ENCODE measurements at places on chromosomes 1 and 21.

DNA sequence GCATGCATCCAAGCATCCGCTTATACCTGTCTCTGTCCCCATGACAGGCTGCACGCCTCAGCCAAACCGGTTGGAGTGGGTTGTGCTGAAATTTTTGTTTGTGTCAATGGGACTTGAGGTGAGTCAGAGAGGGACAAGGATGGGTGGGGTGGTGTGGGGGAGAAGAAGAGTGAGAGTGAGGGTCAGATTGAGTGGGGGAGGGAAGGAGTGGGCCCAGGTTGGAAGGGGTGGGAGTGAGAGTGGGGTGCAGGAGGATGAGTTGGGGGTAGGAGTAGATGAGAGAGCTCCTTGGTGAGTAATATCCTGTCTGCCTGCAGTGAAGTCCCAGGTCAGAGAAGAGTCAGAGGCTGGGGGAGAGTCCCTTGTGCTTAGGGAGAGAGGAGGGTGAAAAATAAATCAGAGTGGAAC is 3.3 kb upstream of the NECTIN4 start:
- no peak for DNase-seq

- DNase-seq, result no peak
These were observed 57.8 kb downstream of the SIK1 start for GRCh38 chr21:43369124-43369523.

- DNase-seq, result peak; percentile 88
These were observed 5.3 kb downstream of the FCRLB start for GRCh38 chr1:161726473-161727255.

DNA sequence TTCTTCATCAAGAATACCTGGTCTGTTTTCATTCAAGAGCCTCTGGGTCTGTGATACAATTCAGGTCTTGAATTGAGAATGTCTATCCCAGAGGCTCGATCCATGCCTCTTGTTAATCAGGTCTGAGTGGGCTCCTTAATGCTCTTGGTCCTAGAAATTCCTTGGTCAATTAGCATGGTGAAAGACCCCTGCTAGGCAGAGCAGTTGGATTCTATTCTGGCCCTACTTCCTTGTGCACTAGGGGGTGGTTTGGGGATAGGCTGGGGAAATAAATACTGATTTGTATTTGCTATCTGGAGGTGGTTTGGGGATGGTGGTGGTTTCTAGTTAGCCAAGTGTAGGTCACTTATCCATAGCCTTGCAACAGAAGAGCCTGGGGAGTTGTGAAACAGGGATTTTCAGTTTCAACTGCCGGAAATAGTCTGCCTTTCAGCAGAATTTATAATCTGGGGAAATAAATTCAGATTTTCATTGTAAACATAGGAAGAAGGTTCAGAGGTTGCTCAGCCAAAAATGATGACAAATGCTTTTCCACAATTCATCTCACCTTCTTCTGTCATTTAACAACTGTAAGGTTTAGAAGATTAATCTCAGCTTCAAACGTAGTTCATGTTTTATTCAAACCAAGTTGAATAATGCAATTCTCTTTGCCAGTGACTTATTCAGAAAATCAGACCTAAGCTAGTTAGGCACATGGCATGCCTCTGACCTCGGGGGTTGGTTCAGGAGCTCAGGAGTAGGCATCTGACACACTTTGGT is 22.2 kb upstream of the SCAF4 start:
- no peak for DNase-seq

DNA sequence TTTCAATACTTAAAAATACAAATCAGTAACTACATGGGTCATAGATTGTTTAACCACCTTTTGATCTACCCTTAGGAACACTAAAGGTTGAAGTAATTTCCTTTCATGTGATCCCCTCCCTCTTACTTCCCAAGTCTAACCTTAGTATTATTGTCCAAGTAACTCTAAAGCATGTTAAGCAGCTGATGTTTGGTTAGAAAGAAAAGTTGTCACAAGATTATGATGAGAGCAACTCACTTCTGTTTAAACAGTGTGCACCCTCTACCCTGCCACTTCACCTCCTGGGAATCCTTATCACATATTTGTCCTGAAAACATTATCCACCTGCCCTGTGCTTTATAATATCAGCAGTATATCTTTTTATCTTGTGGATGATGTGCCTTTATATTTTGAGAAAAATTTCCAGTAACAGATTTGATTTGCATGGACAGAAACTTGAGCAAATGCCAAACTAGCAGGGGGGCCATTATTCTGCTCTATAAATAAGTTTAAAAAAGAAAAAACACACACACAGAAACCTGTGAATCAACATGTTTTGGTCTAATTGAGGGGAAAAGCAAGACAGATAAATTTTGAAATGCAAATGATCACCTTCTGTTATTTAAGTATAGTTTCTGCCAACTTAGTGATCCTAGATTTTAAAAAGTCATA is 194.3 kb downstream of the RPS6KC1 start:
- no peak for DNase-seq

DNA sequence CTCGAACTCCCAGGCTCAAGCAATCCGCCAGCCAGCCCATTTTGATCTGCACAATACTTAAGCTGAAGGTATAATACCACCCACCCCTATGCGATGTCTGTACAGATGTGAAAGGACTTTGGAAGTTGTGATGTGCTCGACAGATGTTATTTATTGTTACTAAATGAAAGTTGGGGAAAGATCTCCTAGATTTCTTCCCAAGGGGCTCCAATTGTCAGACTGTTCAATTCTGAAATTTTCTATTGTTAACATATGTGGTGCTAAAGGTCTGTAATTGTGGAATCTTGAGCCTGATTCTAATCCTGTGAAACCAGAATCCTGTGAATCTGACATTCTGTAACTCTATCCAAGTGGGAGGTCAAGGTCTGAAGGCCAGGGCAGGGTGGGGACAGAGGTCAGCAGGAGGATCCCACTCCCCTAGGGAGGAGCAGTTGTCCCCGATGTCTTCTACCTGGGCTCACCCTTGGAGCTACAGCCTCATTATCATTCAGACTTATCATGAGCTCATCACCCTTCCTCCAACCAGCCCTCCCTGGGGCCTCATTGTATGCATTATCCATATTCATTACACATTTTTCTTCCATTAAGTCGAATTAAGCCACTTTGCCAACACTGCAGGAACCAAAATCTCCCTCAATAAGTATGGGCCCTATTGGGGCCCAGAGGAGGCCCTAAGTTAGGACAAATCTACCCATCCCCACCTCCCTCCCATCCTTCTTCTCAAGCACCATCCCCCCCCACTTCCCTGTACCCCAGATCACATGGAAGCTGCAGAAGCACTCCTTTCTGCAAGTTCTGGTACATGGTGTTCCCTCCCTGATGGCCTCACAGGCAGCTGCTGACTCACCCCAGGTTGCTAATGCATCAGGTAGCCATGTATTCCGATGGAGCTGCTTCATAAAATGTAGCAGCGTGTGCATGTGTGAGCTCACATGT is 32.3 kb downstream of the SHISAL2A start:
- no peak for DNase-seq

GRCh38 chr21:45364468-45365185 is 40.3 kb upstream of the COL18A1 start:
- DNase-seq, result no peak

GRCh38 chr1:107342316-107342715 is 201.5 kb downstream of the NTNG1 start:
- DNase-seq, result no peak

- no peak for DNase-seq
These were observed 297.7 kb downstream of the PTPRC start for GRCh38 chr1:198936371-198937083.

DNA sequence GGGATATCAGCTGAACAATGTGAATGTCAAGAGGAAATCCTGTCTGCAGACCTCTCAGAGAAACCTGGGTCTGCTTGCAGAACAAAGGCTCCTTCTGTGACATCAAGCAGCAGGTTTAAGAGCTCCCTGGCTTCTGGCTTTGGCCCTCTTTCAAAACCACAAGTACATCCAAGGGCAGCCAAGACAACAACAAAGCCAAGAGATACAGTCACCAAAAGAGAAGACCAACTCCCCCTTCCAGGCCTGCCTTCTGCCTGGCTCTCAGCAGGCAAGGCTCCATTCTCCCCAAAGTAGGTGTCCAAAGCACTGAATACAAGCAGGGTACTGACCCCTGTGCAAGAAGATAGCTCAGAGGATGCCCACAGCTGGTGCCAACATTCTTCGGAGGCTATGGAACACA is 11.5 kb downstream of the BCAR3 start:
- no peak for DNase-seq

- DNase-seq, result no peak
These were observed 124.7 kb downstream of the TYW3 start for GRCh38 chr1:74857676-74858075.

- DNase-seq, result no peak
These were observed 50.7 kb upstream of the RHOU start for GRCh38 chr1:228684607-228685006.

DNA sequence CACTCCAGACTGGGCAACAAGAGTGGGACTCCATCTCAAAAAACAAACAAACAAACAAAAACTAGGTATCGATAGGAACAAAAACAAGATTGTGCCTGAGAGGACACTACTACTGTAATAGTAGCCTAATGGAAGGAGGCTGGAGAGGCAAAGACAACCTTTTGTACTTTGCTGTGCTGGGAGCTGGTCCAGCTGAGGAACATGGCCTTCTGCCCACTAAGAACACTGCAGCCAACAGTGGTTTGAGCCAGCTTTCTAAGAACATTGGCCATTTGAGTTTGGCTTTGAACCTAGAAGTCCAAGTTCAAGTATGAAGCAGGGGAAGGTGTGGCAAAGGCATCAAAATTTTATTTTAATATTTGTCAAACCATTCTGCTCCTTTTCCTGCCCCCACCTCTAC is 22.7 kb upstream of the RGS8 start:
- DNase-seq, result no peak

GRCh38 chr1:78622548-78622947 is 2.3 kb downstream of the IFI44L start:
- no peak for DNase-seq

DNA sequence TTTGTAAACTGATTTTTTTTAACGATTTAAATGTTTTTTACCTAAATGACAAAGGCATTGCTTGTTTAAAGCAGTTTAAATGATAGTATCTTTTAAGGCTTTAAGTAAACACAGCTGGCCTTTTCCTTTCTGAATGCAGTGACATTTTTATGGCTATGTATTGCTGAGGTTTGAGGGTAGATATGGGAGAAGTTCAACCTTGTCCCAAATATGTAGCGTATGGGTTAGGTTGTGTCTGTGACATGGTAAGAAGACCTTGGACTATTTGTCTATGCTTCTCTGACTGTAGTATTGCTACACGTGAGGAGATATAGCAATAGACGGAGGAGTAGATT is 32.5 kb downstream of the PKNOX1 start:
- no peak for DNase-seq

DNA sequence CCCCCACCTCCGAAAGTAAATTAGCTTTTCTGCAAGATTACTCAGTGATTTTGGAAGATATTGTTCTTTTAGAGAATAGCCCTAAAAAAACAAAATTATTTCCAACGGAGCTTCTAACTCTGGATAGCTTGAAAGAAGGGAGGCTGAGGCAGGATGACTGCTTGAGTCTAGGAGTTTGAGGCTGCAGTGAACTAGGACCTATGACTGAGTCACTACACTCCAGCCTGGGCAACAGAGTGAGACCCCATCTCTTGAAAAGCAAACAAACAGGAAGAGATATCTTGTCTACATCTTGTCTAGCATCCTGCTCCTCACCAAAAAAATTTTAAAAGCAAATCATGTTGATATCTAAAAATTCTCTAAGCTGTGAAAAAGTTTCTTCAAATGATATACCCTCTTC is 42.2 kb upstream of the CPLANE2 start:
- DNase-seq, result no peak

- no peak for DNase-seq
These were observed 66.3 kb upstream of the NTPCR start for GRCh38 chr1:232883992-232884661.

- no peak for DNase-seq
These were observed 78.0 kb downstream of the LBR start for GRCh38 chr1:225349826-225350225.

DNA sequence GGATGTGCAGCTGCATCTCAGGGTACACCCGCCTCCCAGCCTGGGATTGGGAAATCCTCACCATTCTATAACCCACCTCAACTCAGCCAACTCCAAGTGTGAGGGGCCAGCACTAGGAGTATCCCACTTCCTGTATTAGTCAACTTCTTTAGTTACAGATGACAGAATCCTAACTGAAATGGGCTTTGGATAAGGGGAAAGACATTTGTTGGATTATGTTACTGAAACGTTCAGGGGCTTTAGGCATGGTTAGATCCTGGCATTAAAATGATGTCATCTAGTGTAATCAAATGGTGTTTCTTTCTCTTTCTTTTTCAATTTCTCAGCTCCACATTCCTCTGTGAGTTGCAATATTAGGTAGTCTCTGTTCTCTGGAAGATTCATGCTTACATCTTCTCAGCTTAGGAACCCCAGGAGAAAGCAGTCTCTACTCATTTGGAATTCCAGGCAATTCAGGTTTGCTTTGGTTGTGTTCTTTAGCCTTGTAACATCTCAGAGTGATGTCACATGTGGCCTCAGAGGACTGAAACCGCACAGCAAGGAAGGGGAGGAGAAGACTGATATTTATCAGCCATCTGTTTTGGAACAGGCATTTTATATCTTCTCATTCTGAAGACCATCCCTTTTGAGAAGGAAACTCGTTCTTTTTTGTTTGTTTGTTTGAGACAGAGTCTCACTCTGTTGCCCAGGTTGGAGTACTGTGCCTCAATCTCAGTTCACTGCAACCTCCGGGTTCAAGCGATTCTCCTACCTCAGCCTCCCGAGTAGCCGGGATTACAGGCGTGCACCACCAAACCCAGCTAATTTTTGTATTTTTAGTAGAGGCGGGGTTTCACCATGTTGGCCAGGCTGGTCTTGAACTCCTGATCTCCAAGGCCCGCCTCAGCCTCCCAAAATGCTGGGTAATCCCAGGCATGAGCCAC is 18.9 kb upstream of the TMEM54 start:
- no peak for DNase-seq

DNA sequence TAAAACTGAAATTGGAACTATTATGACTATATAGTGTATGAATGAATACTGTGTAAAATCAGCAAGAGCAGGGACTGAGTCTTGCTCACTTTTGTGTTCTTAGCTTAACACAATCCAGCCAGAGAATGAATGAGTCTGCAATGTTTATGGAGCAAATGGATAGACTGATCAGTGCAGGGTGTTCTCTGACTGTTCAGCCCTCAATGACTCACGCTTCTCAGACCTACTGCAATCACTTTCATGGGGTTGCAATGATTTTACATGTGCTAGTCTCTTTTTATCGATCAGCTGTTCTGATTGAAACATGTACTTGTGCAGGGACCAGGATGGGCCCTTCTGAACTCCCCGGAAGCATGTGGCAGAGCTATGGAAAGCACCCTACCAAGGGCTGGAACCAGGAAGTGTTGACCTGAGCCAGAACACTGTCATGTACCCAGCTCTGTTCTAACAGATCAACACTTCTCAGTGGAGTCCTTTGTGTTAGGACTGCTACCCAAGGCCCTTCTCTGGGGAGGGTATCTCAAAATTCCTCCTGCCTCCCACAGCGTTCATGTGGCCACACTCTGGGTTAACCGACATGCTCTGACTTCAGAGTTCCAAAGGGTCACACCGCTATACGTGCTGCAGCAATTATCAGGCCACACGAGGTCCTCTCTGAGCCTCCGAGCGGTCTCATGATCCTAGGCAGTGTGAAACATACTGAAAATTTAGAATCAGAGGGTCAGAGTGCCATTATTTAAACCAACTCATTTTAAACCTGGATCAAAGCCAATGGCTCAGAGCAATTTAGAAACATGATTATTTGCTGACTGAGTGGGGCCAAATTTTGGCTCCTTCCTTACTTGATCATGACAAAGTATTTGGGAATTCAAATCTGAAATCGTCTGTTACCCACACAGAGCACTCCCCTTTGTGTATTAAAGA is 35.2 kb downstream of the GRIK1 start:
- DNase-seq, result no peak
